ENCODE measurements at places on chromosomes 11 and 22. TPM values are rescaled to one million over a fixed set of nuclear protein-coding genes. Genes with fewer than 3 reads are reported as not detected.

GRCh38 chr11:102494216-102494615, 36.3 kb downstream of the MMP7 start:
- DNase-seq = no peak

DNA sequence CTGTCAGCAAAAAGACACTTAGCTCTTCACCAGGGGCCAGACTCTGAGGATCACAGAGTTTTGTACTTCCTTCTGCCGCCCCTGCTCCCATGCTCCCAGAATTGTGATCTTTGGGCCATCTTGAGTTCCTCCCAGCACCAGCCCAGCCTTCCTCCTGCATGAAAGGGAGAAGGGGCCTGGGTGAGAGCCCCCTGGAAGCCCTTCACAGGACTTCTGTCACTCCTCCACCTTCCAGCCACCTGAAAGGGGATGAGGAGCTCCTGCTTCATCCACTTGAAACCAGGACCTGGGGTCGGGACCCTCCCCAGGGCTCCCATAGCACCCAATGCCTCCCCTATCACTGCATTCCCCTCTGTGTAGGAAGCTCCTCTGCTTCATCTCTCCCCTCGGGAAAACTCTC, 174.2 kb downstream of the BUD13 start:
- DNase-seq = no peak

DNA sequence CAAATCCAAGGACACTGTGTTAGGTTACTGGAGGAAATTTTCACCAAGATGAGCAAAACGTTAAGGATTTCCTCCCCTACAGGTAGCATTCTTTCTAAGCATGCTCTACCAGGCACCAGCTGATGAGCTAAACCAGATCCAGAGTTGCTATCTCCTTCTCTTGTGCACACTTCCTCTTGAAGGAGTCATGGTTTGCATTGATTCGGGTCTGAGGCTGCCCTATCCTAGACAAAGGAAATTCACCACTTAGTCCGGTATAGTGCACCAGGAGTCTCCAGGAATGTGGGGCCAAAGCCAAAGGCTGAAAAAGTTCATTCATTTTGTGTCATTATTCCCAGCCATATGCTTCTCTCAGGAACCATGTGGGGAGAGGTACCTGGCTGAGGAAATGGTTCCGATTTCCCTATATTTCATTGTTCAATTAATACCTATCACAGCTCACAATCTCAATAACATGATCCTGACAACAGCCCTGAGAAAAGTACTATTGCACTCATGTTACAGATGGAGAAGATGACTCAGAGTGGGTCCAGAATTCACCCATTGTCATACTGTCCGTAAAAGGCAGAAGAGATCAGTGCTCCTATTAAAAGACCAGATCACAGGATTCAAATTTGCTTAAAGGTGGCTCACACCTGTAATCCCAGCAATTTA, 39.1 kb downstream of the SLC35F2 start:
- no peak for DNase-seq

Gene BEST1
- total RNA-seq = 0.14 TPM

Gene LPXN
- 36.3 TPM for total RNA-seq

Gene XRCC6
- 162 TPM for total RNA-seq

DNA sequence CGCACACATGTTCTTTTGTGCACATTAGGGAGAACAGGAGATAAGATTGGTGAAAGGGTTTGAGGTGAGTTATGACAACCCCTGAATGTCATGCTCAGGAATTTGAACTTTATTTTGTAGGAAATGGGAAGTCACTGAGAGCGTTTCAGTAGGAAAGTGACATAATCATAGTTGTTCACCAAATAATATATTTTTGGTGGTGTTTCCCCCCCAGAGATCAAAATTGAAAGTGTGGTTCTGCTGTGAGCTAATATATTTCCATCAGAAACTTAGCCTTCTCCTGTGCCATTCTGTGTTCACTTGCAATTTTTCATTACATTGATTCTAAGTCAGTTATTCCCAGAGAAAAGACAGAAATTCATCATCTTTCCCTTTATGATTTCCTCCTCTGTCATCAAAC, 64.1 kb upstream of the RCN1 start:
- no peak for DNase-seq

DNA sequence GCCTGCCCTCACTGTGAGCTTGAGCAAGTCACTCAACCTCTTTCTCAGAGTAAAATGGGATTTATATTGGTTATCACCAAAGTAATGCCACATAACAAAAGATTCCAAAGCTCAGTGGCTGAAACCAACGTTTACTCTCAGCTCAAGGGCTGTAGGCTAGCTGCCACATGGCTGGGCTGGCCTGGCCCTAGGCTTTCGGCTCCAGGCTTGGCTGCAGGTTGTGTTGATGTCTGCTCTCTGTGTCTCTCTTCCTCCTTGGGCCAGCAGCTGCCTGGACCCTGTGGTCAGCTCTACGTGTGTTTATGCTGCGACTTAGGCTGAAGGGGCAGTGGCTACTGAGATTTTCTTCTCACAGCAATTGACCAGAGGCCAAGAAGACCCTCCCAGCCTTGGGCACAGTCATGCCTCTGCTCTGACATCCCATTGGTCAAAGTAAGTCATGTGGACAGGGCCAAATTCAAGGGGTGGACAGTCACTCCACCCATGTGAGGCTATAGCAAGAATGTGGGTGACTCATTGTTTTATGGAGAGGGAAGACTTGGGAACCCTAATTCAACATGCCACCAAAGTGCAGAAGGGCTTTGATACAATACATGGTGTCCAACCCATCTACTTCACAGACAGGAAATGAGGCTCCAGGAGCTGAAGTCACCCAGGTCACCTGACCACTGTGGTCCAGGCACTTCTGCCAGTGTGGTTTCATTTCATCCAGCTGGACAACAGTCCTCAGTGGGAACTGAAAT, 90.6 kb downstream of the TSPAN18 start:
- DNase-seq = no peak

GRCh38 chr22:42893371-42894150, 36.5 kb upstream of the ARFGAP3 start:
- DNase-seq = no peak

GRCh38 chr11:94583866-94584500, 16.8 kb downstream of the PIWIL4 start:
- no peak for DNase-seq

DNA sequence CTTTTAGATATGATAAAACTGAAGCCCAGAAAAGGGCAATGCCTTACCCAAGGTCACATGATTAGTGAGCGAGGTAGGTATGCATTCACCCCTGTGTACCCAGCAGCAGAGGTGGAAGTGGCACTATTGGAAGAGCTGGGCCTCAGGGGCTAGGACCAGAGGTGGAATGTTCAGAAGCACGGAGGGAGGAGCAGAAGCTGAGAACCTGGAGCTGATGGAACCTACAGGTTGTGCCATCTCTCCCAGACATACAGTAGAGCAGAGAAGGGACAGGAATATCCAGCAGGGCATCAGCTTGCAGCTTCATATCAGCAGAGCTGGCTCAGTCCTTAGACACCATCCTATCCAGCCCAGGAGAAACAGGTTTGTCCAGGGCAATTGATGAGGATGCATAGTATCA, 14.6 kb upstream of the FCHSD2 start:
- DNase-seq = no peak

Gene FAM83F
- 6.8 TPM for total RNA-seq

DNA sequence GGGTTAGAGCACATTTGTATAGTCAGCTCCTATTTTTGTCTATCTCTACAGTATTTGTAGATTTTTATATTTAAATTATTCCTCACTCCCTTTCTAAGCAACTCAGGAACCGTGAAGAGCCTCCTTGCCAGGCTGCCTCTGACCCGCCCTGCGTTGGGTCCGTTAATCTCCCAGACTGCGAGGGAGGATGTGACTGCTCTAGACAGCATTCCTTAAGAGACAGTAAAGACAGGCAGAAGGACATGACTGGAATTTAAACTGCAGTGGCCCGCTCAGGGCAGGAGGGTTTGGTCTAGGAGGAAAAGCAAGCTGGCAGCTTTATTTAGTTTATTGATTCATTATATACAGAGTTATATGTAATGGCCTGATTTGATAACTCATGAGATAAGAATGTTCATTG, 413.7 kb downstream of the TMEM135 start:
- no peak for DNase-seq

DNA sequence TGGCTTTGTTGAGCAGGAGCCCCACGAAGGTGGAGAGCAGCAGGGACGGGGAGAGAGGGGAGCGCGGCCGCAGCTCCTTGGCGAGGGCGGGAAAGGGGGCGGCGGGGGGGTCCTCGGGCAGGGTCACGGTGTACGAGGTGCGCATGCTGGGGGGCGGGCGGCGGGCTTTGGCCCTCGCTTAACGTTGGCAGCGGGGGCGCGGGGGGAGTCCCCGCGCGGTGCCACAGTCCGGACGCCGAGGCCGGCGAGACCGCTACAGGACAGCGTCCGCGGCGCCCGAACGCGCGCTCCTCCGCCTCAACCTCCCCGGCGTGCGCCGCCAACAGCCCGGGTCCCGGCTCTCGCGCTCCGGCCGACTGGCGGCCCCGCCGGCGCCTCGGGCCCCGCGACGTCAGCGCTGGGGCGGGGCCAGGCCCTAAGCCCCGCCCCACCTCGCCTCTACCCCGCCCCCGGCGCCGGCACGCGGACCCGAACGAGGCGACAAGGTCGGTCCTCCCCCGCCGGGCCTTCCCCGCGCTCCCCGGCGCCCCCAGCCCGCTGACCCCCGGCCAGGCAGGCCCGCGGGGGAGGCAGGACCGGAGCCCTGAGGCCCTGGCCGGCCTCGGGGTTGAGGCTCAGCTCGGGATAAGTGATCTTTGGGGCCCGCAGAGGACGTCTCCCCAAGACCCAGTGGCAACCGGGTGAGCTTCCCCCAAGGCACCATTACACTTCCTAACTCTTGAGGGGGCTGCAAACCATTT, 17.5 kb downstream of the USP2 start:
- DNase-seq = peak; percentile 23

Gene OR4A47
- not detected for total RNA-seq

DNA sequence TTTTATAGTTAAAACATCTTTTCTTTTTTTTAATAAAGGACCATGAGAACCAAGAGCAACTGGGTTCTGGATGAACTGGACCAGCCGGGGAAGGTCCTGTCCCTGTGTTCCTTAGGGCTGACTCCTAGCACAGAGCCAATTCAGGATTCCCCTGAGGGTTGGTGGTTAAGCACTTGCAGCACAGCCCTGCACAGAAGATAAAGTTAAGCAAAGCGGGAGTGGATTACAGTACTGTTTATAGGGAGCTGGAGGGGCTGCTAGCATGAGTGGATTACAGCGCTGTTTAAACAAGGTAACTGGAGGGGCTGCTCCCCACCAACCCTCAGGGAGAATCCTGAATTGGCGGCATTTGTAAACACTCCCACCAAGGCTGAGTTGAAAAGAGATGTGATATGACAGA, 90.6 kb downstream of the CELSR1 start:
- DNase-seq = no peak

- DNase-seq = no peak
Measured at GRCh38 chr11:64028398-64029115, 7.2 kb upstream of the FLRT1 start.

GRCh38 chr22:27995801-27996528, 76.9 kb upstream of the PITPNB start:
- DNase-seq = no peak

DNA sequence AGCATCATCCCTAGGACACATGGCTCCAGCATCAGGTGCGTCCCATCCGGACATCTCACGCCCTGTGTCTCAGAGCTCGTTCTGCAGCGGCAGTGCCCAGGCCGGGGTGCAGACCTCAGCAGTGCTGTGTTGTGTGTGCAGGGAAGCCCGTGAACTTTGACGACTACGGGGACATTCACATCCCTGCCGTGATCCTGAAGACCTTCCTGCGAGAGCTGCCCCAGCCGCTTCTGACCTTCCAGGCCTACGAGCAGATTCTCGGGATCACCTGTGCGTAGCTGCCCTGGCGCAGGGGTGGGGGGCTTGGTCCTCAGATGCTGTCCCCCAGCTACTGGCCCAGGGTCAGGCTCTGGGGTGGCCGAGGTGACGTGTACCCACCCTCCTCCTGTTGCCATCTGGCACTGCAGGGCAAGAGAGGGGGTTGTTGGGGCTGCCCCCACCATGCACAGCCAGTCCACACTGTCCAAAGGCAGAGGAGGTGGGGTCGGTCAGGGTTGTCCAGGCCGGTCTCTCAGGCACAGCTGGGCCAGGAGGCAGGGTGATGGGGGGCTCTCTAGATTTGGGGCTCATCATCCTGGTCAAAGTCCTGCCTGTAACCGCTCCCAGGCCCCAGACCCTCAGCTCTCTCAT, 96.5 kb downstream of the ARHGAP8 start:
- no peak for DNase-seq

- DNase-seq = peak; percentile 51
Measured at GRCh38 chr11:46369458-46370152, 11.9 kb upstream of the MDK start.

DNA sequence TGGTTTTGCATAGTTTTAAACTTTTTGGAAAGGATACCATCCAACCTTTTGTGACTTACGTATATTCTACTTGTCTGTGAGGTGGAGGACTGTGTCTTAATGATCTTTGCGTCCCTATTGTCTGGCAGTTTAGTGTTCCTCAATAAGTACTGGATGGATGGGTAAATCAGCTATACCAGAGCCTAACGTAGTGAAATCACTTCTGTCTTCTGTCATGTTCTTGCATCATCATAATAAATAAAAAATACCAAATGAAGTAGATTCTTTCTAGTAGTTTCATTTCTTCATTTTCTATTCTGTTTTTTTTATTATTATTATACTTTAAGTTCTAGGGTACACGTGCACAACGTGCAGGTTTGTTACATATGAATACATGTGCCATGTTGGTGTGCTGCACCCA, 66.4 kb downstream of the ACER3 start:
- no peak for DNase-seq

Gene RSF1
- 87.7 TPM for total RNA-seq

Gene C11orf91
- 0.45 TPM for total RNA-seq

GRCh38 chr11:58609723-58610122, 12.7 kb upstream of the CNTF start:
- no peak for DNase-seq

DNA sequence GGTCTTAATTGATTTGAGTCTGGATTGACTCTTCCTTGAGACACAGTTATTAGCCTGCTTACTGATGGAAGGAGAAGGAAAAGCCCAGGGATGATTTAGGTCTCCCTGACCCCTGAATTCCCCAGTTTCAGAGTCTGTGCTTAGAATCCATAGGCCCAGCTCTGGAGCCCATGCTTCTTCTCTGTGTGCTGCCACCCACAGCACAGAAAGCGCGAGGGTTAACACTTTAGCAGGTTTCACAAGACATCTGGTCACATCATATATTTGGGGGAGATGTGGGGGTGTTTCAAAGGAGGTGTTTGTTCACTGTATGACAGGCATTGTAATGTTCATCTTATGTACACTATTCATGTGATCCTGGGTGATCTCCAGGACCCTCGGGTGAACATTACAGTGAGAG, 107.0 kb downstream of the PPP6R3 start:
- DNase-seq = no peak

GRCh38 chr11:70456921-70457532, 58.7 kb downstream of the CTTN start:
- DNase-seq = no peak

GRCh38 chr22:40215266-40215665, 37.5 kb downstream of the TNRC6B start:
- DNase-seq = no peak

DNA sequence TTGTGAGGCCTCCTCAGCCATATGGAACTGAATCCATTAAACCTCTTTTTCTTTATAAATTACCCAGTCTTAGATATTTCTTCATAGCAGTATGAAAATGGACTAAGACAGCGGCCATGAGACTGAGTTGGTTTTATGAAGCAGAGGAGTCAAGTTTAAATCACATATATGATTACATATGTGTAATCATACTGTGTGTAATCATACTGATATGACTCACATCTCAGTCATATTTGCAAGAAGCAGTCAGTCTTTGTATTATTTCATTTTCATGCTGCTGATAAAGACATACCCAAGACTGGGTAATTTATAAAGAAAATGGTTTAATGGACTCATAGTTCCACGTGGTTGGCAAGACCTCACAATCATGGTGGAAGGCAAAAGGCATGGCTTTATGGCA, 89.8 kb downstream of the SYT9 start:
- DNase-seq = no peak

GRCh38 chr22:38845004-38845740, 1.3 kb upstream of the NPTXR start:
- no peak for DNase-seq
